Frontal cortex (tissue), 4 donors: ENCODE measurements at places on chromosomes 1 and 21. TPM values are rescaled to one million over a fixed set of nuclear protein-coding genes. Genes with fewer than 3 reads are reported as not detected.

Gene PADI2
- 0.41 TPM for total RNA-seq

Gene RHD
- total RNA-seq, result 0.41 TPM

Gene GPR25
- not detected for total RNA-seq

Gene NUP210L
- 0.41 TPM for total RNA-seq

Gene GBP7
- not detected for total RNA-seq

Gene ABCG1
- 13.0 TPM for total RNA-seq

Gene LAD1
- not detected for total RNA-seq

Gene SELENOF
- total RNA-seq, result 169 TPM

Gene NR1I3
- not detected for total RNA-seq

DNA sequence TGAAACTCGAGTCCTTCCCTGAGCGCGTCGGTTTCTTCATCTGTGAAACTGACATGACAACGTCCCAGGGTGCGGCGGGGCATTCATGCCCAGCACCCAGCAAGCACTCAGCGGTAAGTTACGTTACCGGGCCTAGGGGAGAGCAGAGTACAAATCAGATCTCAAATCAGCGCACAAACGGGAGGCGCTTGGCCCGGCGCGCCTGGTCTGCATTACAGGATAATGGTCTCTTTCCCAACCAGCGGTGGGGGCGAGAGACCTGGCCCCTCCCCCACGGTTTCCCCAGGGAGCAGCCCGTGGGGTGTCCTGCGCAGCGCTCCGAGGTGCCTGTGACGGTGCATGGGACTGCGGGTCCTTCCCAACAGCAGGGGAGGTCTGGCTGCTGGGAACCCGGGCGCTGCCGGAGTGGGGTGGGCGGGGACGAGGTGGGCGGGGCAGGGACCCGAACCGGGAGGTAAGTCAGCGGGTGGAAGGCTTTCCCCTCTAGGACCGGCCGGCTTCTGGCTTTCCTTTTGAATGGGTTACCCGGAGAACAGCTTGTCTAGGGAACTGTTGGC is 1.0 kb downstream of the TMEM51 start:
- no peak for DNase-seq

GRCh38 chr1:176522310-176522845 is 59.4 kb downstream of the PAPPA2 start:
- no peak for DNase-seq

GRCh38 chr1:43731867-43732531 is 24.7 kb downstream of the ST3GAL3 start:
- no peak for DNase-seq

GRCh38 chr1:213443415-213443814 is 392.4 kb downstream of the RPS6KC1 start:
- no peak for DNase-seq

- DNase-seq, result no peak
Observed at GRCh38 chr1:232037774-232038388, 411.3 kb downstream of the DISC1 start.

GRCh38 chr1:20361401-20361800 is 70.7 kb downstream of the VWA5B1 start:
- no peak for DNase-seq

DNA sequence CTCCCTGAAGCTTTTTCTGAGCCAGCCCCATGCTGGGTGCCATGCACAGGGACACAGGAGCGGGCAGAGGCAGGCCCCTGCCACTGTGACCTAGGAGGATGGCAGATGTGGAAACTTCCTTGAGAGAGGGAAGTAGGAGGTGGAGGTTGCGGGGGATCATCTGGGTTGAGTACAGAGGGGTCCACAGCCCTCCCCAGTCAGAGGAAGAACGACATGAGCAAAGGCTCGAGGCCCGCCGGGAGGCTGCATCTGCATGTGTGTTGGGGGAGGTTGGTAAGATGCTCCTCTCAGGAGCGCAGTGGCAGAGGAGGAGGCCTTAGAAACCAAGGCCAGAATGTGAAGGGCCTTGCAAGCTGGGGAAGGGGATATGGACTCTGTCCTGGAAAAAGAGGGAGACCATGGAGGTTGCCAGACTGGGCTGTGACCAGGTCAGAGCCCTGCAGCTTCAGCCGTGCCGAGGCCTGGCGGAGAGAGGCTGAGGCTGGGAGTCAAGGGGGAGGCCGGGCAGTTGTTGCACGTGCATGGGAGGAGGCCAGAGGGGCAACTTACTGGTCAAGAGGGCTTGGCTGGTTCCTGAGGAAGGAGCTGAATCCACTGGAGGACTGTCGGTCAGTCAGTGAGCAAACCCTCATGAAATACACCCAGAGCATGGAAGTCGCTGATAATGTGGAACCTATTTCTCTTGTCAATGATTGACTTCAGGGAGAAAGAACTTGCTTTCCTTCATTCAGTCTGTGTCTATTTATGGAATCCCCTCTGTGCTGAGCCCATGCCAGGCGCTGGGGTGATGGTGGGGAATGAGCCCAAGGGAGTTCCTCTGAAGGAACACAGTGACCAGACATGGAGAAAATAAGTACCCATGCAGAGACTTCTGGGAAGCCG is 31.7 kb downstream of the A3GALT2 start:
- DNase-seq, result no peak

- DNase-seq, result no peak
Observed at GRCh38 chr1:43835082-43836021, 98.2 kb upstream of the ARTN start.

- no peak for DNase-seq
Observed at GRCh38 chr1:2284932-2285331, 56.8 kb downstream of the SKI start.

- no peak for DNase-seq
Observed at GRCh38 chr1:206074839-206075238, 21.9 kb downstream of the RHEX start.

DNA sequence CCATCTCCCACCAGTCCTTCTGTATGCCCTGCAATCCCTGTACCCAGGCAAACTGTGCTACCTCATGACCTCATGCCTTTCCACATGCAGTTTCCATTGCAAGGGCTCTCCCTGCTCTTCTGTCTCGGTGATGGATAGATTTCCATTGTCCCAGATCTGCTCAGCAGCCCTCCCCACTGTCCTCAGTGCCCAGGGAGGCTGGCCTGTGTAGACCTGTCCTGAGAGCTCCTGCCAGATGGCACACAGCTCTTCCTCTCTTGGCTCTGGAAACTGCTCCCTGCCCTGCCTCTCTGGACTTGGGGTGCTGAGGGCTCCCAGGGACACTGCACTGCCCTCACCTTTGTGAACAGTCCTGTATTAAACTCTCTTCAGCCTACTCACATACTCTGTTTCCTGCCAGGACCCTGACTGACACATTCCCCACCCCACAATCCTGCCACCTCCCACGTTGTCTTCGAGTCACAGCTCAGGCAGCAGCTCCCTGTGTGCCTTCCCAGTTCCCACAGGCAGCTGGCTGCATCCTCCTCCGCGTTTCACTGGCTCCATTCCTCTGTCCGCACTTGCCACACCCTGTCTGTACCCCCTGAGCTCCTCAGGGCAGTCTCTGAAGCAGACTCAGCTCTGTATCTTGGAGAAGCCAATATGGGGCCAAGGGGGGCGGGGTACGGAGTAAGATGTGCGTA is 57.0 kb downstream of the SPATA46 start:
- DNase-seq, result no peak

GRCh38 chr1:228264090-228264829 is 56.4 kb downstream of the OBSCN start:
- no peak for DNase-seq

DNA sequence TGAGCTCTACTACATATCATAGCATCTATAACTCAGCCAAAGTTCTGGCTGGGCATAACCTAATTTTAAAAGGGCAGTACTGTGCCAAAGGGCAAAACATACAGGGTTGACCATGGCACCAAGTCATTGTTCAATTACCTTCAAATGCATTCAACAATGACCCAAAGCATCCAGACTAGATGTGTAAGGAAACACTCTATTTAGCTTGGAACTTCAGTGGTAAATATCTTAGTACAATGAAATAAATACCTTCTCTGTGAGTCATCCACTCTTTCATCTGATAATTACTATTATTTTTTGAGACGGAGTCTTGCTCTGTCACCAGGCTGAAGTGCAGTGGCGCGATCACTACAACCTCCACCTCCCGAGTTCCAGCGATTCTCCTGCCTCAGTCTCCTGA is 70.0 kb downstream of the NVL start:
- no peak for DNase-seq

GRCh38 chr1:7209336-7209735 is 424.1 kb downstream of the CAMTA1 start:
- DNase-seq, result no peak

- DNase-seq, result no peak
Observed at GRCh38 chr1:185271921-185272320, 45.1 kb downstream of the IVNS1ABP start.
